ENCODE measurements at places on chromosomes 7 and 10.

DNA sequence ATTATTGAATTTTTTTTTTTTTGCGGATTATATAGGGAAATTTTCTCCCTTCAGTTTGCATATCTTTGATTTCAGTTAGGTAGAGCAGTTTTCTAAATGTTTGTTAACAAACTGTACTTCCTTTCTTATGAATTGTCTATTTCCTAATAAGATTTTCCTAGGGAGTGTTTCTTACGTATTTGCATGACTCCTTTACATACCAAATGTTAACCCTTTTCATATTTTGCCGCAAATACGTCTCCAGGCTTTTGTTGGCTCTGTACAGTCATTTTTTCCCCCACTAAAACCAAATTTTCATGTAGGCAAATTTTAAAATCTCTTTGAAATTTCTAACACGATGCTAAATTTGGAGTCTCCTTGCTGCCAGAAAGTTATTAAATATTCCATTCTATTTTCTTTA is 1.9 kb upstream of the FRAT2 start:
- no peak for DNase-seq

GRCh38 chr7:51346126-51346525 is 29.5 kb upstream of the COBL start:
- DNase-seq, result no peak

GRCh38 chr7:50379082-50379481 is 71.1 kb downstream of the FIGNL1 start:
- DNase-seq, result no peak

- peak; percentile 15 for DNase-seq
Observed at GRCh38 chr7:134669845-134670373, 23.3 kb downstream of the BPGM start.

GRCh38 chr10:100621360-100622205 is 85.8 kb downstream of the HIF1AN start:
- no peak for DNase-seq

DNA sequence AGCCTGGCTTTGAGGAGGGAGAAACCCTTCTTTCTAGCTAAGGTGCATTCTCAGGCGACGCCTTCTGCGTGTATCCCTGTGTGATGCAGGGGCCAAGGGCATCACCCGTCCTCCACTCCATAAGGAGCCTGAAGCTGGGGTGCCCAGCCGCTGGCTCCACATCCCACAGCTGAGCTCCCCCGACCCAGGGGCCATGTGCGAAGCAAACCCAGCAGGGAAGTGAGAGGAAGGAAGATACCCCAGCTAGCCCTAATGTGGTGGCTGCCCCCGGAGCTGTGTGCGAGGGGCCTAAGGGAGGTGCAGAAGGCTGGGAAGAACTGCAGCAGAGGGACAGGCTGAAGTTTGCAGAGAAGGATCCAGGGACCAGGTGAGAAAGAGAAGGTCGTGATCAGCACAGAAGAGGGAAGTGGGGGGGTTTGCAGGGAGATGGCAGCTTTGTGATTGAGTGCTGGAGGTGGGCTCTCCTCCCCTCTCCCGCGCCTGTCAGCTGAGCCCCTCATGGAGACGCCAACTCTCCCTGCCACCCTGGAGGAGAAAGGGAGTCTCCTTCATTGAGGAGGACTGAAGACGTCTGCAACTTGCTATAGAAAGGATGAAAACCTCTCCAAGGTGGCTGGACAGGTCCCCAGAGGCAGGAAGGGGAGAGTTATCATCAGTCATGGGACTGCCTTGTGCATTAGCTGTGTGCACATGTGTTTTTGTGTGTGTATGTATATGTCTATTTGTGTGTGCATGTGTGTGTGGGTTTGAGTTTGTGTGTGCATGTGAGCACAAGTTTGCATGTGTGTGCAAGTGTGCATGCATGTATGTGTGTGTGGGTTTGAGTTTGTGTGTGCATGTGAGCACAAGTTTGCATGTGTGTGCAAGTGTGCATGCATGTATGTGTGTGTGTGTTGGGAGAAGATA is 3.5 kb upstream of the CALML5 start:
- no peak for DNase-seq

- DNase-seq, result no peak
Observed at GRCh38 chr7:33639552-33640197, 265.7 kb upstream of the BMPER start.

GRCh38 chr10:102467318-102467717 is 16.0 kb upstream of the C10orf95 start:
- no peak for DNase-seq

GRCh38 chr10:62610649-62611229 is 193.8 kb upstream of the ADO start:
- DNase-seq, result peak; percentile 16

Data from activated CD4-positive, CD25-positive, alpha-beta regulatory T cell (primary cell).